Cortex of kidney (tissue), 1 donor: ENCODE measurements at places on chromosomes 5 and 9.

- DNase-seq = no peak
Measured at GRCh38 chr9:112680731-112681402, 37.0 kb downstream of the INIP start.

GRCh38 chr5:56755036-56755555, 60.3 kb upstream of the MAP3K1 start:
- DNase-seq = no peak

- no peak for DNase-seq
Measured at GRCh38 chr9:99073985-99074901, 30.7 kb upstream of the TGFBR1 start.

DNA sequence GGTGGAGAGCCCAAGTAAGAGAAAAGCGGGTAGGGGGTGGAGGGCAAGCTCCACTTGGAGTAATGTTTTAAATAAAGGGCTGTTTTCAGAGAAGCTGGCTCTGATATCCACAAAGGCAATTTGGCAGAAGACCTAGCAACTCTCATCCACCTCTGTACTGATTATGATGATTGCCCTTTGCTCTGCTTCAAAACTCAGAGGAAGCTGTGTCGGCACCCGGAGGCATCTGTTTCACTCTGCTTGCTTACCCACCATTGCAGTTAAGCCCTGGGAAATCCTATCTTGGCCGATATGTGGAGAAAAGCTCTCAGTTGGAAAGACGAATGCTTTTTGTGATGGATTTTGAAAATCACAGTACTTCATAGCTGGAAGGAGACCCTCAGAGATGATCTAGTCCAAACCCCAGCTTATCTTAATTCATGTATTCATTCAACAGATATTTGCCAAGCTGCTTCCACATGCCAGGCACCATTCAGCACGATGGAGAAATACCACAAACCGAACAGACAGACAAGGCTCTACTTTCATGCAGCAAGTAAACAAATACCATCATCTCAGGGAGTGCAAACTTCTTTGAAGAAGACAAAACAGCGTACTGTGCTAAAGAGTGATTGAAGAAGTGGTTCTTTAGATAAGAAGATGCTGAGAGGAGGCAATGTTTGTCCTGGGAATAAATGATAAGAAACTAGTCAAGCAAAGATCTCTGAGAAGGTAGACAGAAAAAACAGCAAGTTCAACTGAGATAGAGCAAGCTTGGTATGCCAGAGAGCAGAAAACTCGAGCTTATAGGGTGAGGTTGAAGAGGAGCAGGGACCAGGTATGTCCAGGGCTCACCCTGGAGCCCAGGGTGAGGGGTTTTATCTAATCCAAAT, 140.4 kb upstream of the SPDL1 start:
- no peak for DNase-seq

GRCh38 chr5:68383888-68384310, 168.3 kb downstream of the PIK3R1 start:
- DNase-seq = no peak

DNA sequence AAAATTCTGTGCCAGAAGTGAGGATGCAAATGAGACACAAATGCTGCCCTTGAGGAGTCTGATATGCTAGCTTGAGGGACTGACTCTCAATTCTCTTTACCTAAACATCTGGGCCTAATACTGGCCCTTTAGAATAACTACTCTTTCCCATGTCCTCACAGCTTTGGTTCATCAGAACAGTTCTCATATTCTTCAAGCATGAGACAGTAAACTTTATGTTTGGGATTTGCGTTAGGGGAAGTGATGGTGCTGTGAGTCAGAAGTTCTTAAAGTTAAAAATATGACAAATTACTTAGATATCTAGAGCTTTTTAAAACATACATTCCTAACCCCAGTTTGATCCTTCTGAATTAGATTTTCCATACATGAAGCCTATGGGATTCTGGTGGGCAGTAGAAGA, 665.0 kb upstream of the RGMB start:
- DNase-seq = no peak
